Stimulated activated CD8-positive, alpha-beta memory T cell treated with anti-CD3 and anti-CD28 coated beads, Interleukin-15, amount 100 ng/mL, for 4 hours (primary cell): ENCODE measurements at places on chromosomes 2 and 18.

DNA sequence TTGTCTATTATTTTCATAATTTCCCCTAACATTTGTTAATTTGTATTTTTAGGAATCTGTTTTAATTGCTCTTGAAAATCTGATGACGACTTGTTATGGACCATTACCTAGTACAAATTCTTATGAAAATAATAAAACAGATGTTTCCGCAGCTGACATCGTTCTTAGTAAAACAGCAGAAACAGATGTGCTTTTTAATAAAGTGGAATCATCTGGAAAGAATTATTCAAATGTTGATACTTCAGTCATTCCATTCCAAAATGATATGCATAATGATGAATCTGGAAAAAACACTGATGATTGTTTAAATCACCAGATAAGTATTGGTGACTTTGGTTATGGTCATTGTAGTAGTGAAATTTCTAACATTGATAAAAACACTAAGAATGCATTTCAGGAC, 69.9 kb downstream of the PMS1 start:
- DNase-seq: no peak

DNA sequence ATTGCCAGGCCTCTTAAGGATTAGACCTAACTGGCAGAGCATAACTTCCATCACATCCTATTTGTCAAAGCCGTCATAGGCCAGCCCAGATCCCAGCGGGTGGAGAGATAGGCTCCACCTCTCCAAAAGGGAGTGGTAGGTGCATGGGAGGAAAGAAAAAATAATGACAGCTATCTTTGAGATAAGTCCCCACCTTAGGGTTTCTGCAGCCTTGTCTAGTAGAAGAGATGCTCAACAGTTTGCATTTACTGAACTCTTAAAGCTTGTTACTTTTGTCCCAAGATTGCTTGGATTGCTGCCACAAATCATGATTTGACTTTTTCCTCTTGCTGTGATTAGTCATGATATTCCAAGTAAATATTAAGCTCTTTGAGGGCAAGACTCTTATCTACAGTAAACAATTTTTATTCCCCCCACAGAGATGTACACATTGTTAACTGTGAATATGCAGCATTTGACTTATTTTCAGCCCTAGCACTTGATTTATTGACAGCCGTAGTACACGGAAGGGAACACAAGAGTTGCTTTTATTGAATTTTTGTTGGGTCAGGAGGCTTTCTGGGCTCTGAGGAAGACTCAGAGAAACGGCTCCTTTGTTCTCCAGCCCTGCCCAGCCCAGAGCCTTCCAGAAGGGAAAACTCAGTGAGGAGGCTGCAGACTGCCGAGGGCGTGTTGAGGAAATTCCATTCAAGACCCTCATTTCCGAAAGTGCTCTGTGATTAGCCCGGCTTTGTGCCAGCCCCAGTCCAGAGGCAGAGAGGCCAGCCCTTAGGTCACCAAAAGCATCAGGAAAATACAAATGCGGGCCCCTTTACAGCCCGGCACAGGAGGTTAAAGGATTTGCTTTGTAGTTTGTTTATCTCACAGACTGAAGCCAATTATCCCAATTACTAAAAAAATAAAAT, 75.5 kb upstream of the ZNF532 start:
- DNase-seq: no peak

DNA sequence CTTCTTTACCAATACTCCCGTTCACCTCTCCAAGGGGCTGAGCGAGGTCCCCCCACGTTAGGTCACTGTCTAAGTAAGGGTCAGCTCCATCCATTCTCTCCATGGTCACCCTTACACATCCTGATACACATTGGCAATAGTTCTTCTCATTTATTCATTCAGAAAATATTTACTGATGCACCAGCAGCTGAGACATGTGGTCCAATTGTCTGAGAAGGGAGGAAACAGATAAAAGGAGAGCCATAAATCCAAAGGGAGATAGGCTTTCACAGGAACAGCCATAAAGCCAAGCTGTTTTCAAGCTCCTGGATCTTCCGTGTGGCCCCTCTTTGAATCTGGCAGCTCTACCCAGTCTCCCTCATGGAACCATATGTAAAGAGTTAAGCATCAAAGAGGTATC, 121.2 kb downstream of the TXNL1 start:
- no peak for DNase-seq

- no peak for DNase-seq
Observed at GRCh38 chr18:31204166-31204565, 41.5 kb upstream of the DSC1 start.

DNA sequence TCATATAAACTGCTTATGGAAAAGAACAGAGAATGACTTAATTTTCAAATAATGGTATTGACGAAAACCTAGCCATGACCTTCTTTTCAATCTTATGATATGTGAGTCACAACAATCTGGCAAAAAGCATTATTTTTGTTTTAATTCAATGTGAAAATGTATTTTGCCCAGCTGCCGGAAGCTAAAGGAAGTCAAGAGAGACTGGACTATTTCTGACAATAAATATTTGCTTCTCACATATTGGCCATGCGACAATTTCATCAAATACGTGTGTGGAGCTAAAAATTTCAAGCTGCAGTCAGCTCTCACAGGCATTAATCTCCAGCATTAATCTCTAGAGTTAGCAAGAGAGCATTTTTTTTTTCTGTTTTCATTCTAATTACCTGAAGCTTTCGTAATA, 881.0 kb downstream of the CPS1 start:
- DNase-seq: no peak
